ENCODE measurements at places on chromosomes 3 and 15.

- DNase-seq, result no peak
Observed at GRCh38 chr3:70755526-70755925, 443.1 kb upstream of the MDFIC2 start.

- no peak for DNase-seq
Observed at GRCh38 chr3:118527514-118528044, 507.1 kb downstream of the IGSF11 start.

- DNase-seq, result no peak
Observed at GRCh38 chr15:81309647-81310450, 14.1 kb downstream of the STARD5 start.

- no peak for DNase-seq
Observed at GRCh38 chr15:62989366-62990055, 53.0 kb upstream of the TPM1 start.

- DNase-seq, result no peak
Observed at GRCh38 chr3:56590814-56591213, 33.8 kb downstream of the CCDC66 start.

DNA sequence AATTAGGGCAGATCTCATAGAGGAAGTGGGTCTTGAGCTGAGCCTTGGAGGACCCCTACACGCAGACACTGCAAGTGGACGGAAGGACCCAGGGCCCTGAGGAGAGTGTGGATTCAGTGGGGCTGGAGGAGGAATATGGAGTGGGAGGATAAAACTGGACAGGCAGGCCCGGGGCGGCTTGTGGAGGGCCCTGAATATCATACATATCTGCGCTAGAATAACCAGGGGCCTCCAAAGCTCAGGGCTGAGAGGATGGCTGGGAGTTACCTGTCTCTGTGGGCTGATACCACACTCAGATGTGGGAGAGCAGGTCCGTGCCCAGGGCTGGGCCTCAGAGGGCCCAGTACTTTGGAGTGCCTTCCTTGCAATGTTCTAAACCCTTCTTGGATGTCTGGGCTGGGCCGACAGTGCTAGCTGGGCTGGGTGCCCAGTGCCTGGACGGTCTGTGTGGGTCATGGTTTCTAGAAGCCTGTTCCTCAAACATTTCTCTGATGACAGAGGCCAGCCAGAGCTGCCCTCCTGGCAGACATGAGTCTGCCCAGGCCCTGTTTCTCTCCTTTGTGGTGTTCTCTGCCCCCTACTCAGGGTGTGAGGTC, 29.6 kb downstream of the CHRD start:
- no peak for DNase-seq

- DNase-seq, result no peak
Observed at GRCh38 chr3:153614563-153614962, 452.5 kb downstream of the RAP2B start.
